ENCODE measurements at places on chromosomes 7 and 10.

DNA sequence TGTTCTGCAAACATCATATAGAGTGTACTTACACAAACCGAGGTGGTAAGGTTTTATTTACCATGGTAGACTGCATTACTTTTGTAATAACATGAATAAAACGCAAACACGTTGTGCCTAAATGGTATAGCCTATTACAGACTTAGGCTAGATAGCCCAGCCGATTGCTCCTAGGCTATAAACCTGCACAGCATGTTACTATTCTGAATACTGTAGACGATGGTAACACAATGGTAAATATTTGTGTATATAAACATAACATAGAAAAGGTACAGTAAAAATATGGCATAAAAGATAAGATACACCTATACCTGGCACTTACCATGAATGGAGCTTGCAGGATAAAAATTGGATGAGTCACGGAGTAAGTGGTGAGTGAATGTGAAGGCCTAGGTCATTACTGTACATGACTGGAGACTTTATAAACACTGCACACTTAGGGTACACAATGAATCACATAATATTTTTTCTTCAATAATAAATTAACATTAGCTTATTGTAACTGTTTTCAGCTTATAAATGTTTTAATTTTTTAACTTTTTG, 16.3 kb downstream of the AKR1D1 start:
- DNase-seq = no peak

GRCh38 chr10:110794808-110795207, 76.9 kb upstream of the PDCD4 start:
- peak; percentile 67 for DNase-seq

DNA sequence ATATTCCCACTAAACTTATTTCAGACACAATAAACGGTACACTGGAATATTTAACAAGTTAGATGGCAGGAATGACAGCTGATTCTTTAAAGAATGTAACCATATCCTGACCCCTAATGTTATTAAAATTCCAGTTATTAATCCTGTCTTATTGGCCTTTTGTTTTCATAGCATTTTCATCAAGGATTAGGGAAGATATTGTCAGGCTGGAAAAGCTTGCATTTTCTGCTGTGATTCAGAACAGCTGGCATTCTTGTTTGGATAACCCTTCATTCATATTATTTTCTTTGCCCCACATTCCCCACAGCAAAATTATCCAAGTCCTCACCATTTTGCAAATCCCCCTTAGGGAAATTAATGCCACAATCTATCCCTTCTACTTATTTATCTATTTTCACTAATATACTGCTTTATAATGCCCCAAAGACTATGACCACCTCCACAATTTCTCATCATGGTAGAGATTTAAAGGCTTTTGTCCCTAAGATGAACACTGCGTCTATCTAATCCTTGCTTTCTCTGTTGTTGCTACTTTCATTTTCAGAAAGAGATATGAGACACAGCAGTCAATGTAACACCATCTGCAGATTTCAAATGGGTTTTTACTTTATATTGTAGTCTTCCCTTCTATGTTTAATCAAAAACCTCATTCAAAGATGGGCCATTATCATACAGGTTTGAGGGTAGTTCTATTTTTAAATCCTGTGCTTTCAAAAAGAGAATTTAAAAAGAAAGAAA, 475.1 kb downstream of the PARD3 start:
- no peak for DNase-seq

DNA sequence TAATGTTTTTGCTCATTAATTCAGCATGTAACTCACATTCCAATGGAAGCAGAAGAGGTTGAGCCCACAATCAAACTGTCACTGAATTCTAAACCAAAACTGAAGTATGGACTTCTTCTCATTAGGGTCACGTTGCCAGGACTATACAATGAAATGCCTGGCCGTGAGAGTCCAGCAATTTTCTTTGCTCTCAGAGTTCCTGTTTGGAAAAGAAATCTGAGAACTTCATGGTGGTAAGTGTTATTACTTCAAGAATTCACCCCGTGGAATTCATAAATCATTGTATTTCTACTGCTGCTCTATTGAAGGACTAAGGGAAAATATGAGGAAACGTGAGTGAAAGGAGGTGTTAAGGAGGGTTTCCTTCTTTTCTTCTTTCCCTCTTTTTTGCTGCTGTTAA, 441.8 kb upstream of the AKR1E2 start:
- no peak for DNase-seq

All from caudate nucleus (tissue), 63 donors.